ENCODE measurements at places on chromosomes 1 and 21.

DNA sequence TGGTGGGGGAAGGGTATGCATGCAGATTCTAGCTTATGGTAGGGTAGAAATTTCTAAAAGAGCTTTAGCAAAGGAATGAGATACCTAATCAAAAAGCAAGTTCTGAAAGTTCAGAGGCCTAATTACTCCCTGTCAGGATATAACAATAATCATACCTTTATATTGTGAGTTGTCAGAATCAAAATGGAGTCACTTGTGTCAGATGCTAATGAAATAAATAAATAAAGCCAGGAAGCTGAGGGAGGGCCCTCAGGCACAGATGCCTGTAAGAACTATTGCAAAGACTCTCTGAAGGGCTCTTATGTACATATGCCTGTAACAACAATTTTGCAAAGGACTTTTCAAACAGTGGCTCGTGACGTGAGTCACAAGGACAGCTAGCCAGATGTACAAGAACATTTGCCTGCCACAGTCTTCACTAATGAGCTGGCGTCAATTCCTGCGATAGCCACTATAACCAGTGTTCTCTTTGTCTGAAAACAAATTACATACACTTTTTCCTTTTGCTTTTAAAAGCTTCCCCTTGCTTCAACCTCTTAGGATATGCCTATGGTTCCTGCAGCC is 27.4 kb upstream of the DNASE2B start:
- DNase-seq, result peak; percentile 58

GRCh38 chr21:32719085-32719484 is 8.7 kb downstream of the SYNJ1 start:
- no peak for DNase-seq

DNA sequence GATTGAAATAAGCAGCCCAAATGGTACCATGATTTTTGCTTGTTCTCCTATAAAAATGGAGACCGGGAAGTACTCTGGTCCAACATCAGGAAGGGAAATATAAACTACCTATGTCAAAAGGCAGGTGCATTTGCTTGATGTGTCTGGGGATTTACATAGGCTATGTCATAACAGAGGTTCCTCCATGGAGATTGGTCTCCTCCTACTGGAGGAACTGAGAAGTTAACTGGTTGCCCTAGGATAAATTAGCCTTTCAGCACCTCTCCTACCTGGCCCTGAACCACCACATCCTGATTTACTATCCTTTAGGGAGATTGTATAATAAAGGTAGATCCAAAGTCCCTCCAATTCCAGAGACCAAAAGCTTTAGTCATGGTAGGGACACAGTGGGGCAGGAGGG is 1109.3 kb upstream of the B3GALT2 start:
- peak; percentile 4 for DNase-seq

DNA sequence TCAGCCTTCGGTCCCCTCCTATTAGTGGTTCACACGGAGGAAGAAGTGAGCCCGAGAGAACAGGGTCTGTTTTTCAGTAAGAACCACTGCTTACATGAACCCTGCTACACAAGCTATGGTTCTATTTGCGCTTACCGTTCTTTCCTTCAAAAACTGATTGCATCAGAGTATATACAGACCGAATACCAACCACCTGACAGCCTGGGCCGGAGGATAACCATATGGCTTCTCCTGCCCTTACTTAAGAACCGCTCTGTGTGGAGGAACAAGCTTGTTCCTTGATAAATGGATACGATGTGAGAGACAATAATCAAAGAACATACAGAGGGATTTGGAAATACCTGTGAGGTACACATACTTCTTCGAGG is 1.1 kb upstream of the KCNT2 start:
- no peak for DNase-seq

DNA sequence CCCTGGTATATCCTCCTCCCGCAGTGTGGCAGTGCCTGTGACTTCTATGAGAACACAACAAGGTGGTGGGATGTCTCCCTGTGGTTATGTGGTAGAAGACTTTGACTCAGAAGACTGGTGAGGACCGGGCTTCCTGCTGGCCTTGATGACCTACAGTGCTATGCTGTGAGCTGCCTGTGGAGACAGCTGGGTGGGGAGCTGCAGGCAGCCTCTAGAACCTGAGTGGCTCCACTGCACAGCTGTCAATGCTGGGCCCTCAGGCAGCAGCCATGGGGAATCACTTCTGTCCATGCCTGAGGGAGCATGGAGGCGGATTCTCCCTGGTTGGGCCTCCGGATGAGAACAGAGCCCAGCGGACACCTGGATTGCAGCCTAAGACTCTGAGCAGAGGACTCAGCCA is 14.9 kb downstream of the SLC1A7 start:
- DNase-seq, result no peak
